Skeletal muscle tissue (tissue), 5 donors: ENCODE measurements at places on chromosomes 11 and 22. TPM values are rescaled to one million over a fixed set of nuclear protein-coding genes. Genes with fewer than 3 reads are reported as not detected.

The PITPNM1 gene
- 5.7 TPM for total RNA-seq

The SLC29A2 gene
- 4.2 TPM for total RNA-seq

The MYH9 gene
- total RNA-seq: 111 TPM

The NAALAD2 gene
- 4.2 TPM for total RNA-seq

The PAMR1 gene
- 37.1 TPM for total RNA-seq

The DNAJB7 gene
- not detected for total RNA-seq

The ABCC8 gene
- 3.7 TPM for total RNA-seq

The SLC7A4 gene
- 1.6 TPM for total RNA-seq

The GRK3 gene
- 6.3 TPM for total RNA-seq

The TMEM45B gene
- not detected for total RNA-seq

The OR8D4 gene
- under 0.01 TPM for total RNA-seq

The LYVE1 gene
- total RNA-seq: 49.6 TPM
